ENCODE measurements at places on chromosomes 3 and 15.

- no peak for DNase-seq
These were observed 160.8 kb downstream of the ALCAM start for GRCh38 chr3:105527535-105527934.

DNA sequence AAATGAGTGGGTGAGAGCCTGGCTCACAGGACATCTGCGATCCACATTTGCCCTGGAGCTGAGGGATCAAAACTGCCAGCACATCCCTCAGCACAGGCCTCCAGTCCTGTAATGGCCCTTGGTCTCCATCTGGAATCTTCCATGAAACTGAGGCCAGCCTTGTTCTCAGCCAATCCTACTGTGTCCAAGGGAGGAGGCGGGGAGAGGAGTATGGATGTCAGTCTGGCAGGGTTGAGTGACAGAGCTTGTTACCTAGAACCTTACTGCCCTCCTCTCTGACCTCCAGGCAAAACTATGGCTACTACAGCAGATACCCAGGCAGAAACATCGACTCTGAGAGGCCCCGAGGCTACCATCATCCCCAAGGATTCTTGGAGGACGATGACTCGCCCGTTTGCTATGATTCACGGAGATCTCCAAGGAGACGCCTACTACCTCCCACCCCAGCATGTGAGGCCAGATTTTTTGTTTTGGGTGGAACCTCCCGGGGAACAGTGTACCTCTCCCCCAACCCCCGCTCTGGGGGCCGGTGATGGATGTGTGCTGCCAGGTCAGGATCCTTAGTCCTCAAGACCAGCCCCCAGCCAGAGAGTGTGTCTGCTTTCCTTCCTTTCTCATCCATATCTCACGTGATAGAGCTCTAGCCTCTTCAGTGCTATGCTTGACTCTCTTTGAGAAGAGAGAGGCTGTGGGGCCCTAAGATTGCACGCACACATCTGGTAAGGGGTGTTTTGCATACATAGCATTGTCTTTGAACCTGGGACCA is 41.3 kb downstream of the CHDH start:
- DNase-seq, result peak; percentile 34

DNA sequence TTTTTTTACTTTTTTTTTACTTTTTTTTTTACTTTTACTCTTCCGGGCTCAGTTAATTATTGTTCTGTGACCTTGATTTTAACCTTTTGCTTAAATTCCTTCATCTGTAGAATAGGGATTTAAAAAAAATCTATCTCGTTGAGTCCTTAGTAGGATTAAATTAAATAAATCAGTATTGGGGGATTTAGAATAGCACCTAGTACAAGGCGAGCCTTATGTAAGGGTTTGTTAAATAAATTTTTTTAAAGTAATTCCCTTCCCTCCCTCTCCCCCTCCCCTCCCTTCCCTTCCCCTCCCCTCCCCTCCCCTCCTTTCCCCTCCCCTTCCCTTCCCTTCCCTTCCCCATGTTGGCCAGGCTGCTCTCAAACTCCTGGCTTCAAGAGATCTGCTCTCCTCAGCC is 287.2 kb upstream of the KCNH8 start:
- DNase-seq, result no peak

- DNase-seq, result no peak
These were observed 204.5 kb upstream of the SLCO3A1 start for GRCh38 chr15:91649016-91649415.

DNA sequence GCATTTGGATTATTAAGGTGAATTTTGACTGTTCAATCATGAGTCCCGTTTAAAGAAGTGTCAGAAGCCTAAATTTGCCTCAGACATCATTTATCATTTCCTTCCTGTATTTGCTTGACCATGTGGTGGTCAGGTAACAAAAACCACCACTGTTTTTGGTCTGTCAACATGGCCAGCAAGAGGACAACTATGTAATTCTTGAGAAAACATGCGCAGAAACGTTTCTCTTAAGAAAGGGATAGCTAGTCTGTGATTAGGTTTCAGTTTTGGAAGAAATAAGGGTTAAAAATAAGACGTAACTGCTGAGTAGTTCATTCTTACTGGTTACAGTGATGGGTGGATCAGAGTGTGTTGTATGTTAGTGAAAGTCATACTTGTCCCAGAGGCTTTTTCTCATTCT is 204.5 kb downstream of the AKAP13 start:
- no peak for DNase-seq

DNA sequence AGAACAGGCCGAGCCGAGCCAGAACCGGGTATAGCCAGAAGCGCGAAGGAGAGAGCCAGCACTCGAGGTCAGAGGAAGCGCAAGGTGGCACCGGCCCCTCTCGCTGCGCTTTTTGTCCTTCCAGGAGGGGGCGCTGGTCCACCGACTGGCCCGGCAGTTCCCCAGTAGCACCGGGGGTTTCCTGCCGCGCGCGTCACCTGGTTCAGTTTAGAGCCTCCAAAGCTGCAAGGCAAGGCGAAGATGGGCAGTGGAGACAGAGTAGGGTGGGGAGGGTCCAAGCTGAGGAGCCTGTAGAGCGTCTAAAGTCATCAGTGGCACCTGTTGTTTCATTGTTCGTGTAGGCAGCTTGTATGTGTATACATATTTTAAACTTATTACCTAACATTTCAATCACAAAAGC is 7.6 kb upstream of the NR2E3 start:
- DNase-seq, result no peak

- DNase-seq, result no peak
These were observed 256.6 kb upstream of the TPRG1 start for GRCh38 chr3:188915127-188915526.

- DNase-seq, result no peak
These were observed 149.1 kb upstream of the SPRED1 start for GRCh38 chr15:38103564-38103963.

GRCh38 chr15:63186065-63186464 is 3.3 kb upstream of the RAB8B start:
- no peak for DNase-seq

GRCh38 chr3:141356046-141356445 is 12.3 kb upstream of the ZBTB38 start:
- no peak for DNase-seq

DNA sequence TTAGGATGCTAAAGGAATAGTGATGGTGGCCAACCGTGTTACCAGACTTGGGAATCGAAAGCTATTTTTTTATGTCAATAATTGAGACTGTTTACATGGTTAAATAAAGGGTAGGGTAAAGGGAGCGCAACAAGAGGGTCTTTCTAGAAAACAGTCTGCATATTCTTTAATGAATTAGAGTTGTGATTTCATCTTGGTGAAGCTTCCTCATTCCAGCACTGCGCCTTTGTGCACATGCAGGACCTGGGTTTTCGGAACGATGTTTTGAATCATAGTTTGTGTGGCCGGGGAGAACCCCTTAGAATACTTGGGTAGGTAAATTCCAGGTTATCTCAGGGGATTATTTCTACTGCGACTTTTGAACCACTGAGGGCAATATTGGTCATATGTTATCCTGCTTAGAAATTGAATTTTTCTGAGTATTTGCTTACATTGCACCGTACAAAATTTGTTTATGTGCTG is 1.3 kb downstream of the PIK3CA start:
- no peak for DNase-seq

DNA sequence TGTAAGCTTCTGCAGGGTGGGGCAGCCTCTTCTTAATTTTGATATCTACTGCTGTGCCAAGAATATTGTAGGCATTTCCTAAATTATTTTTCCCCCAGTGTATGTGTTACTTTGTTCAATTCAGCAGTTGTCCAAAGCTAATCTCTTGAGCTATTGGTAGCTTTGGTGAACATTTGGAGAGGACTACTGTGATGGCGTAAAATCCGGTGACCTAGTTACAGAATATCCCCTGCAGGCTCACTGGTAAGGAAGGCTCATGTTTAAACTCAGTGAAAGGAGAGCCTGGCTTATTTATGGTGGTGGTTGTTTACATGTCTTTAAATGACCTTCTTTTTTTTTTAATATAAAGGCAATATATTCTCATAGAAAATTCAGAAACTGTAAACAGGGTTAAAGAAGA is 105.6 kb downstream of the LPP start:
- DNase-seq, result no peak

DNA sequence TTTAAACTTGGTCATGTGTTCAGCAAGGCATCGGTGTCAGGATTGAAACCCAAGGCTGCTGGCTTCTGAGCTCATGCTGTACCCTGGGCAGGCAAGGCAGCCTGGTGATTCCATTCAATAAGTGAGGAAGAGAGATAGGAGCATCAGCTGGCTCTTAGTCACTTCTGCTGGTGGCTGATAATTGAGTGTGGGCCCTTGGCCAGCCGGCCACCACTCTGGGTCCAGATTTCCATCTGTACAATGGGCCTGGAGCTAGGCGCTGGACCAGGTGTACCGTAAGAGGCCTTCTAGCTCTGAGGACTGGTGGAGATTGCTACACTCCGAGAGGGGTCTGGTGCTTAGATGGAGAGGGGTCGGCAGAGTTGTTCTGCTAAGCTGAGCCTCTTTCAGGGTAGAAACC is 4.3 kb downstream of the CD276 start:
- DNase-seq, result no peak

GRCh38 chr15:37072181-37072580 is 28.2 kb downstream of the MEIS2 start:
- DNase-seq, result peak; percentile 87

DNA sequence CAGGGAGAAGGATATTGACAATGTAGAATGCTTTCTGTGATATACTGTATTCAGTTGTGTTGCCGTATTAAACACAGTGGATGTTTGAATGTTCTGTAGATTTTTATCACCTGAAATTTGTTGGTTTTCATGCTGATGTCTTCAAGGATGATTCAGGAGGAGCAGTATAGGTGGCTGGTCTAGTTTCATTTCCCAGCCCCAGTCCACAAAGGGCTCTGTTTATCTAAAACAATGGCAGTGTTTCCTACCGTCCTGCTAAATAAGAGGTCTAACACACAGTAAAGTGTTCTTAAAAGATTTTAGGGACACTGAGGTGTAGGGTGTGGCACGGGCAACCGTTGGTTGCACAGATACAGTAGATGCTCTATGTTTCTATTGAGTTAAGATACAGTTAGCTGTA is 26.0 kb downstream of the NEO1 start:
- no peak for DNase-seq

- peak; percentile 31 for DNase-seq
These were observed at the start of gene MCTP2 for GRCh38 chr15:94230883-94231722. MCTP2 (plus strand) TSS chr15:94231561; CDS start chr15:94298266, 66,705 bp downstream.

DNA sequence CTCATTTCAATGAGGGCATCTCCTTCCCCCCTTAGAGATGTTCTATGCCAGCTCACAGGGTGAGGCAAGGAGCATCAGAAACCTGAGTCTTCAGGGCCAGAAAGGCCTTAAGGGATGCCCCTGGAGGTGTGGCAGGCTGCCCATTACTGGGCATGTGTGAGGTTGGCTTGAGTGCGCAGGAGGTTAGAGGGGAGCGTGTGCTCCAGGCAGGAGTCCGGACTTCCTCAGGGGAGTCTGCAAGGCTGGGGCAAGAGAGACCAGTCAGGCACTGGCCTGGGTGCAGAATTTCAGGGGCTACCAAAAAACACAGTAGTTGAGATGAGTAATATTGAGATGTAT is 1.9 kb downstream of the LOXL1 start:
- DNase-seq, result no peak

GRCh38 chr3:20701641-20702040 is 515.6 kb upstream of the SGO1 start:
- no peak for DNase-seq

GRCh38 chr3:144036498-144036897 is 64.9 kb downstream of the DIPK2A start:
- no peak for DNase-seq

DNA sequence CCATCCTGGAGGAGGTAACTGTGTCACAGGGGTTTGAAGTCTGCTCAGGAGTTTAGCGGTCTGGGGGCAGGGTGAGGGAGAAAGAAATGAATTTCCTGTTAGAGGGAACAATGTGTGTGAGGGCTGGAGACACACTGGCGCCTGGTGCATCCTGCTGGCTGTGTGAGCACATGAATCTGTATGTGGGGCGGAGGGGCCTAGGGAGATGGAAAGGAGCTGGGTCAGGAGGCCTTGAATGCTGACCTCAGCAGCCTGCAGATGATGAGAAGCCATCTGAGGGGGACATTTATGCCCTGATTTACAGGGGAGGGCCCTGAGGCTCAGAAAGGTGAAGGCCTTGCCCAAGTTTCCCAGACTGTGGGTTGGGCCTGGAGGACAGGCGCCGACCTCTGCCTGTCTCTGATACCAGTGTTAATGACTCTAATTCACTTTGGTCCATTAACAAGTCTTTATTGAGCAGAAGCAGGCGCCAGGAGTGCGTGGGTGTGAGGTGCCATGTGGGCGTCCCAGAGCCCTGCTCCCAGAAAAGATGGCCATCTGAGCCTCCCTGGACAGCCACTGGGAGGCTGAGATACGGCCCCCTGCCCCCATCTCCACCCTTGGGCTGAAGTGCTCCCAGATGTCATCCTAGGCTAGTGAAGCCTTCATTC is 34.8 kb downstream of the LINGO1 start:
- DNase-seq, result no peak

- no peak for DNase-seq
These were observed 53.2 kb downstream of the OXNAD1 start for GRCh38 chr3:16318176-16318575.

DNA sequence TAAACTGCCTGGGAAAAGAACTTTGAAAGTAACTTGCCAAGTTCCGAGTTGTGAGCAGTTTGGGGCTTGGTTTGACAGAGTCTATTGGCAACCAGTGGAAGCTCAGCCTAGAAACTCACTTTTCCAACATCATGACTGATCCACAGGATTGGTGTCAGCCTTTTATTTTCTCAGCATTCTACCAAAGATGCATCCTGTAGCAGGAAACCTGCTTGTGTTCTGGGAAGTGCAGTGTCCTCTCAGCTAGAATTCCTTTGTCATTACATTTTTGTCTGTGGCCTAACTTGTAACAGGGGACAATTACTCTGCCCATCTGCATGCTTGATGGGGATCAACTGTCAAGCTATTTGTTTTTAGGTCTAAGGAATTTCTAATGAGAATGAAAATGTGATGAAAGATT is 116.7 kb upstream of the LMOD3 start:
- no peak for DNase-seq

DNA sequence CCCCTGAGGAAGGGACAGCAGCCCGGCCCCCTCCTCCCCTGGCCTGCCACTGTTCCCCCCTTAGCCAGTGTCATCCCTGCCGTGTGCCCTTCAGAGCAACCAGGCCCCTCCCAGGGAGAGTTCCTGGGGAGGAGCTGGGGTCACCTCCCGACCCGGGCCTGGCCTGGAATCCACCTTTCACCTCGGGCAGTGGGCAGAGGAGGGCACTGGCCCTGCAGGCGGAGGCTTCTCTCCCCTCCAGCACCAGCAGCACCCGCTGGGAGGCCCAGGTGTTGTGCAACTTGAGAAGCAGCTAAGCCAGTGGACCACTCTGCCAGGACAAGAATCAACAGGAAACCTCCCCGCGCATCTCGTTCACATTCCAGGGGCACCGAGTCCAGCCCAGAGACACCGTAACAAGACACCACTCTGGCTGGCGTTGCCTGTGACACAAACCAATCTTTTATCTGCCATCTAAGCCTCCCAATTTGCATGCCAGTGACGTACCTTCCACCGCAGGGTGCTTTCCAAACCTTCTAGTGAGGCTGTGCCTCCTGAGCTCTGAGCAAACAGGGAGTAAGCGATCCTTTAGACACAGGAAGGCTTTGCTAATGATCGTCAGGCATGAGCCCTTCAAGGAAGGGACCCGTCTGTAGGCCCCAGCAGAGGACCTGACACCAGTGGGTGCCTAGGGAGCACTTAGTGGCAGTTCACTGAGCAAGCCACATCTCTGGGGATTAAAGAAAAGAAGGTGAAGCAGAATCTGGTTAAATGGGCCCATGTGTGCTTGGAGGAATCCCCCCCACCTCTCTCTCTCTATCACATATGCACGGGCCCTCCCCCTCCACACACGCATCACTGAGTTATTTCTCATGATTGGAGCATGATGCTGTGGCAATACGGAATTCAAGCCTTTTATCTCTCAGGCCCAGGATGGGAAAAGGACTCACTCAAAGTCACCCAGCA is 98.9 kb upstream of the TLE3 start:
- DNase-seq, result peak; percentile 34

GRCh38 chr15:67744331-67745072 is 80.8 kb upstream of the SKOR1 start:
- no peak for DNase-seq
